ENCODE measurements at places on chromosomes 4 and X.

GRCh38 chr4:147940171-147940570 is 208.3 kb downstream of the ARHGAP10 start:
- DNase-seq, result no peak

- no peak for DNase-seq
Observed at GRCh38 chr4:25112366-25112994, 47.8 kb downstream of the SEPSECS start.

DNA sequence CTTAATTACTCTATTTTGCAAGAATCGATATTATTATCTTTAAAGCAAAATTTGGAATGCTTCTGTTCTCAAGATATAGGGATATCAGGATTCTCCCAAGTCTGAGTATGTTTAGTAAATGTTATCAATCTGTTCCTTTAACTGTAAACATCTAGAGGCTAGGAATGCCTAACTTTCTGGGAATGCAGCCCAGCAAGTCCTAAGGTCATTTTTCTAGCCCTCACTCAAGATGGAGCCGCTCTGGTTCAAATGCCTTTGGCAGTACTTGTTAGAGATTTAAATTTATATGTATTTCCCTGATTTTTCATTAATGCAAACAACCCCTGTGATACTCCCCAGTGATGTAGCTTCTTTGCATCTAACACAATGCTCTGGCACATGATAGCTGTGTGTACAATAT is 623.8 kb upstream of the LCORL start:
- DNase-seq, result no peak

- DNase-seq, result no peak
Observed at GRCh38 chrX:133574716-133575115, 159.4 kb upstream of the GPC4 start.

All from stimulated activated CD4-positive, alpha-beta T cell treated with anti-CD3 and anti-CD28 coated beads, Interleukin-1b, Interleukin-23, amount 100 ng/mL, for 1 hour (primary cell).